ENCODE measurements at places on chromosomes 7 and 10.

- DNase-seq, result no peak
Measured at GRCh38 chr7:98571986-98572385, 45.1 kb upstream of the NPTX2 start.

- DNase-seq, result no peak
Measured at GRCh38 chr7:81883801-81884393, 114.0 kb upstream of the HGF start.

- DNase-seq, result no peak
Measured at GRCh38 chr10:76624470-76624869, 1013.1 kb downstream of the KCNMA1 start.

DNA sequence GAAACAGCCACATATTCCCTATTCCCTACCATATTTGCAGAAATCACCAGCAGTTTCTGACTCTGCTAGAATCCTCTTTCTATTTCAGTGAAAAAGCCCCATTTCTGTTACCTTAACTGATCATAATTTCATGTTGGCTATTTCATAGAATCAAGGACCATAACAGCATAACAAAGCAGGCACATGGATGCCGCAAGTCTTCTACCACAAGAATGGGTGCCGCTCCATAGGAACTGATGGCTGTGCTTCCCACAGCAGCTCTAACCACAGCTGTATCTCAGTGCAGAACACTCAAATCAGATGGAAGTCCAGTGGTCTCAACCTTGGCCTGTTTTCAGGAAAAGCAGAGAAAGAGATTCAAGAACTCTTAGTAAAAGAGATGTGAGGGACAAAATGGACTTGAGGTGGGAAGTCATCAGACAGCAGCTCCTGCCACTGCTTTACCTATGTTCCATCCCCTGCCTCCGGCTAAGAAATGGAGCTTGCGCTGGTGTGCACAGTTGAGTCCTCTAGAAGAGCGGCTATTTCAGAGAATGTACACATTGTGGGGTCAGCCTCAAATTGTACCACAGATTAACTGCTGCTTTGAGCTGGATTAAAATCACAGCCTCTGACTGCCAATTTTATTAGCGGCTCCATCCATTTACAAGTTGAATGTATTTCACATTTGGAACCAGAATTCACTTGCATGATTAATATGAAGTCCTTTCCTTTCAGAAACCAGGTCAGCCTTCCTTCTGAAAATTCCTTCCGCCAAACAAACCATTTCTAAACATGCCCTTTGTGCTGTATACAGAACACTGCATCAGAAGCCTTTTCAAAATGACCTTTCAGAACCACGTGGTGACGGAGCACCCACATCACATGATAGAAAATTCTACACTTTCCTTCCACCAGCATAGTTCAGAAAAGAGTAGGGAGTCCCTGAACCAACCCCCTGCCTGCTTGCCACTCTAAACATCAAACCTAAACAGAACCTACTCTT lies 7.7 kb downstream of the PTPRN2 start:
- DNase-seq, result no peak

DNA sequence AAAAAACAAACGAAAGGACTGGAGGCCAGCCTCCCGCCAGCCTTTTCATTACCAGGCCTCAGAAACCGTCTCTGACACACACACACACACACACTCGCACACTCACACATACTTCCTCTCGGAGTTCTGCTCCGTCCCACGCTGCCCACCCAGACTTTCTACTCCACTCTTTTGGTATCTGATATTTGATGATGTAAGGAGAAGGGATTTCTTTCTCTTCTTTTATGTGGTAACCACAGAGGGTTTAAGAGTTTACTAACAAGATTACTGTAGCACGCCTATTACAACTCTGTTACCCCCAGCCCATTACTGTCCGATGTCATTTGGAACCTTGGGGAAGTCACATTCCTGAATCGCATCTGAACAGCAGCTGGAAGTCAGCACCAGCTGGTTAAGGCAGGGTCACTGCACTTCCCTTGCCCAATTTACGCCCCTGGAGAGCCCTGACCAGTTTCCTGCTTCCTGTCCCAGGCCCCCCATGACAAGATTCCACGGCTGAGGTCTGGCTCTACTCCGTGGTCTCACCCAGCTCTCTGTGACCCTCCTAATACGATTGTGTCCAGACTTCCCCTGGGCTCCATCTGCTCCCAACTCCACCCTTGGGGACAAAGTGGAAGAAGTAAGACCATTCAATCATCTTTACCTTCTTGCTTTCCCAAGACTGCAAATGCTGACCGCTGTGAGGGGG lies 1.1 kb downstream of the DENND2A start:
- no peak for DNase-seq

- no peak for DNase-seq
Measured at GRCh38 chr7:19249281-19249680, 104.1 kb upstream of the FERD3L start.

GRCh38 chr10:101224060-101224909 lies 5.0 kb downstream of the LBX1 start:
- no peak for DNase-seq

GRCh38 chr10:79608505-79609375 lies 2.0 kb upstream of the SFTPA1 start:
- DNase-seq, result no peak

DNA sequence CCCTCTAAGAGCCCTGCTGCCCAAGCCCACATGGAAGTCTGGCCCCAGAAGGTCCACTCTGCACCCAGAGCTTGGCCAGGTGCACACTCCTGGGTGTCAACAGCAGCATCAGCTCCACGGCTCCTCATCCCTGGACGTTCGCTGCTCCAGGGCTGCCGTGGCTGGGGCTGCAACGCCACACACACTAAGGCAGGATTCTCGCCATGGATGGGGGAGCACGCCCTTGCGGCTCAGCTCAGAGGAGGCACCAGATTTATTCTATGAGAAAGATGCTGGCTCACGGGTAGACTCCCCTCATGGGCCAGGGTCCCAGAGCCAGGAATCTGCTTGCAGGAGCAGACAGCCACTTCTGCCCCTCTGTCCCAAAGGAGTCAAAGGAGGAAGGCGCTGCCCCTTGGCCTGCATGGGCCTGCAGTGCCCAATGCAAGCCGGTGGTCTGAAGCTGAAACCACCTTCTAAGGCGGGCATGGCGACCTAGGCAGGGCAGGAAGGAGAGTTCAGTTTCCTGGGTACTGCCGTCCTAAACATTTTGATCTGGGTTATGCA lies 42.1 kb downstream of the CFAP46 start:
- DNase-seq, result peak; percentile 10

DNA sequence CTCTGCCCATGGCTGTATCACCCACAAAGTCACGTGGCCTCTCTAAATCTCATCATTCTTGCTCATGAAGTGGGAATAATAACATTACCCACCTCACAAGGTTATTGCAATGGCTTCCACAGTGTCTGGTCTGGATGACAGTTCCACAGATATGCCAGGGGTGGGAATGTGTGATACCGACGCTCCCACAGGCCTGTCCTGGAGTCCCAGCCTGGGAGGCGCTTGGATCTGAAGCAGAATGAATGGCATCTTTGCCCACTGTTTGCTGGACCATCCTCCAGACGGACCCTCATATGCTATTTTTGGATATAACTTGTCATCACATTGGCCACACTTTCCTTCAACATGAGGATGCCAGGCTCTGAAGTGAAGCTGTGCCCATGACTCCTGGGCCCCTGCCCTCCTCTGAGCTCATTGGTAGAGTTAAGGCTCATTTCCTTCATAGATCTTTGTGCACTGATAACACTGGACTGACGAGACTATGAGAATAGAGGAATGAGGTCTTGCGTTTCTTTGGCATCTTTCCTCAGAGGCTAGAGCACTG lies 279.8 kb upstream of the ZNF32 start:
- no peak for DNase-seq

GRCh38 chr7:83429493-83429892 lies 219.4 kb downstream of the SEMA3E start:
- DNase-seq, result no peak

- no peak for DNase-seq
Measured at GRCh38 chr10:17178006-17178405, 23.5 kb downstream of the TRDMT1 start.

DNA sequence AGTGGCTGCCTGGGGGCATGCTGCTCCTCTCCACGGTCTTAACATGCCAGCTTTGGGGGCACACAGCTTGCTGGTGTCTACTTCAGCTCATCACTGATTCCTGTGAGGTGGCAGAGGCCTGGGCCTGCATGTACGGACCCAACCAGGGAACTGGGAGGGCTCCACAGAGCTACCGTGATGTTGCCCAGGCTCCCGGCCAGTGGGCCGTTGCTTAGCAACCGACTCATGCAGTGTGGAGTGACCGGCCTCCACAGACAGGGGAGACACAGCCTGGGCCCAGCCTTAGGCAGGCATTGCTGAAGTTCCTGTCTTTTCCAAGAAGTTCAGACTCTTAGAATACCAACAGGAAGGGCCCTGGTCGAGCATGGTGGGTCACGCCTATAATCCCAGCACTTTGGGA lies 25.8 kb upstream of the SH2B2 start:
- DNase-seq, result no peak

- no peak for DNase-seq
Measured at GRCh38 chr10:16653224-16653623, 131.5 kb upstream of the C1QL3 start.

DNA sequence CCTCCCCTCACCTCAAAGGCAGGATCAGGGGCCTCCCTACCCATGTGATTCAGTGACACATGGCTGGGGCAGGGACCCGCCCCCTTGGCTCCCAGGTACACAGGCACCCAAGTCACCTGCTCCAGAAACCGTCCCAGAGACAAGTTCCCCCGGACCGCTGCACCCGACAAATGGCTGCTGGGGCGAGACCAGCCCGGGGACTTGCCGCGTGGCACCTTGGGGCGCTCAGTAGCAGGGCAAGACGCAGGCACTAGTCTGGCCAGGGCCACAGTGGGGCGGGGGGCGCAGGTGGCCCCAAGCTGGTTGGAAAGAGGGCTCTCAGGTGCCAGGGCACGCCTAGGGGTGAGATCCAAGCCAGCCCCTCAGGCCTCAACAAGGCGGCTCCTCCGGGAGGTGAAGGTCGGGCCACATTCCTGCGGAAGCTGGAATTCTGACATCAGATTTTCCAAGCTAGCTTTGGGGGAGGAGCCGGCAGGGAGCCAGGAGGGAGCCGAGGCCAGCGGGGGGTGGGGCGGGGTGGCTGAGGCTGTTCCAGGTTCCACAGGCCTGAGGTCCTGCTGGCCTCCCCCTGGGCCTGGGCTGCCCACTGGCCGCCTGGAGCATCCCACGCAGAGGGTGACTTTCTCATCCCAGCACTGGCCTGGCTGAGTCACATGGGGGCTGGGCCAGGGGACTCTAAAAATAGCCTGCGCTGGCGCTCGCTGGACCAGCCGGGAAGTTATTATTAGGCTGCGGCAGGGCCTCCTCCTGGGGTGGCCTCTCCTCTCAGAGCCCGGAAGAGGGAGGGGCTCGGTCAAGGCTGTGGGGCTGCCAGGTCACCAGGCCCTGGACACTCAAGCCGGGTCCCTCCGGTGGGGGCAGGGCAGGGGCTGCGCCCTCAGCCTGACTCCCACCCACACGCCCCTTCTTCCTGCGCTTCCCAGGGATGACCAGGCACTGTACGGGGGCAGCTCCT lies 20.5 kb upstream of the INPP5A start:
- DNase-seq, result peak; percentile 94

GRCh38 chr7:99109108-99110051 lies 34.5 kb downstream of the SMURF1 start:
- DNase-seq, result no peak

DNA sequence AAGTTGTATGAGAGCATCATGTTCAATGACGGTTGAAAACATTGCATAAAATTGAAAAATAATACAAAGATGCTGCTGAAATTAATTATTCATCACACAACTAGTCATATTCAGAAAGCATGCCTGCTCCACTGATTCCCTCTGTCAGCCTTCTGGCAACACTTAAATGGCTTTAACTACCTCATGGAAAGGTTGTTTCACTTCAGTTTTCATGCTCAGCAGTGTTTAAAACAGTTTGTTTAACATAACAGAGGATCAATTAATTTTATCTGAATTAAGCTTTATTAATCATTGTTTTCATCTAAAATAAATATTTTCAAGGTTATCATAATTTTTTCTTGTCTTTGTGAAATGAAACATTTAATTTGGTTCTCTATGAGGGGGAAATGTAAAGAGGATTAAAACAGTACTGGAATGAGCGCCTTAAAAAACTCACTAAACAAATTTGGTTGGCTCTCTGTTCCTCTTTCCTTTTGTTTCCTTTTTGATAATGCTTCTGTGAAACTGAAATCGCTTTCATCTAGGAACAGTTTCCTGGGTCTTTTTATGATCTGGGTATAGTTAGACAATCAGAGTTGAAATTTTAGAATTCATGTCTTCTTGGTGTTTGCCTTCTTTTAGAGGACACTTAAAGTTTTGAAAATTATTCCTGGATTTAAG lies 427.4 kb downstream of the SH2D4B start:
- DNase-seq, result no peak

DNA sequence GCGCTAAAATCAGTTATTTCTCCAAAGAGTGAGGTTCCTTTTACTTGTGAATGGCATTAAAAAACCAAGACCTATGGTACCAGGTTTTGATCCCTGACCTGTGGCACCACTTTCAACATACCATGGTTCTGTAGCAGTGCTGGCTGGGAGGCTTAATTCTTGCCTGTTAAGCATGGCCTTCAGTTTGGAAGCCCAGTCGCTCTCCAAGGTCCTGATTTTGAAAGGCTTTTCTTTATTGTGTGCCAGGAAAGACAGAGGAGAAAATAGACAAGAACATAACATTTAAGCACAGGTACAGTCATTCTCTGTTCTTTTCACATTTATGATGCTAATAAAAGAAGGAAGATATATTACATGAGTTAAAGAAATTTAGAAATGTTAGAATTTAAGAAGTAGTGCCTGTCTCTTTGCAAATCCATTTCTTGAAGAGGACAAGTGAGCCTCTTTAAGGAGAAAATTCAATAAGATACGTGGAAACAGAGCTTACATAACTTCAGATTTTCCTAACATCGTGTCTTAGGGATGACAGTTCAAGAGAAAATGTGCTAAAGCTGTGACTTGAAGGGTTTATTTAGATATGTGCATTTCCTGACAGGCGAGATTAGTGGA lies 357.6 kb downstream of the DPP6 start:
- no peak for DNase-seq

GRCh38 chr10:30968711-30969110 lies 63.0 kb downstream of the ZNF438 start:
- DNase-seq, result no peak

DNA sequence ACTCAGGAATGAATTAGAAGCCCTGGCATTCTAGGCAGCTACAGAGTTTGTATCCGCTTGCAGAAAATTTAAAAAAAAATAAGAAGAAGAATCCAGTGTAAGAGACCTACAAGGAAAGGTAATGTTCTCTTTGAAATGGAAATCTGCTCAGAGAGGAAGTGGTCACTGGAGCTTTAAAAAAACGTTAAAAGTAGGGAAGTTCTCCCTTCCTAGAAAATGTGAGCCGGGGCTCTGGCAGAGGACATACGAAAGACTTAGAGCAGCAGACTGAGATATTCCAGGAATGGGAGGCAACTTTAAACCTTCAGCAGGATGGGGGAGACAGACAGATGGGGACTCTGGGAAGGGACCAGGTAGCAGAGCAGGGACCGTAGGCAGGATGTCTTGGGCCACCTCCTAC lies 149.4 kb upstream of the NPS start:
- no peak for DNase-seq

GRCh38 chr7:48148311-48148710 lies 22.9 kb upstream of the ABCA13 start:
- no peak for DNase-seq

GRCh38 chr7:111676167-111676566 lies 113.9 kb upstream of the IMMP2L start:
- no peak for DNase-seq
